ENCODE measurements at places on chromosomes 7 and 10.
A peak's percentile ranks its signal among the peaks of the same experiment; 100 is the strongest.

GRCh38 chr7:4631380-4632179 lies 50.5 kb upstream of the FOXK1 start:
- DNase-seq = peak; percentile 70

DNA sequence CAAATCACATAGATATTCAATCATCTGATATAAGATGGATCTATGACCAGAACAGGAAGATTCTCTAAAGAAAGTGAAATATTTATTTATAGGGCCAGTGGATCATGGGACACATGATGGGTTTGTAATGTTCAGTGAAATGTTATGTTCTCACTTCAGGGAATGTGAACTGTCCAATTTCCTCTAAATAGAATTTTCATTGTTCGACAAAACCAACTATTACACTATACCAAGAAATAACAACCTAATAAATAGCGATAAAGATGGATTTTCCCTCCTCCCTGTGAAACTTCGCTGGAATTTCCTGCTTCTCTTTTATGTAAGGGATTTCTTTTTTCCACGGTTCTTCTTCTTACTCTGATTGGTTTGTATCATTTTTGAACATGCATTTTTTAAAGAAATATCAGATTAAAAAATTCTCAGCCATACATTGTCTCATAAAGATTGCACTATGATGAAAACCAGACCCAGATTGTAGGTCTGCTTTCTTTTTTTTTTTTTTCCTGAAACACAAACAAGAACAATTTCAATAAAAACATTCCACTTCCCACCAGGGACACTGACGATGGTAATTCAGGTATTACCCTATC lies 139.8 kb upstream of the ZEB1 start:
- no peak for DNase-seq

DNA sequence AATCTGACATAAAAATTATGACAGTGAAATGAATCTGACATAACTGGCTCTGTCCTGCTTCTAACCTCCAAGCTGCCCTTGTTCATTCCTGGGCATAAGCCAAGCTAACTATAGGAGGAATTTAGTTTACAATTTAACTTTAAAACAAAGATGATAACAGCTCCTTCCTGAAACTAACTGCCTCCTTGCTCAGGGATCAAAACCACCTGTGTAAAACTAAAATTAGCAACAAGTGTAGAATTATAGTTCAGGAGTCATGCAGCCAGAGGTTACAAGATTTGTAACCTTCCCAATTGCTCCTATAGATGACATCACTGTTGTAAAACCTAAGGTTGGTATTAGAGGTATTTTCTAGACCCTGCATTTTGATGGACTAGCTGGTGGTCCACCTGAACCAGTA lies 256.4 kb upstream of the POM121L12 start:
- no peak for DNase-seq

DNA sequence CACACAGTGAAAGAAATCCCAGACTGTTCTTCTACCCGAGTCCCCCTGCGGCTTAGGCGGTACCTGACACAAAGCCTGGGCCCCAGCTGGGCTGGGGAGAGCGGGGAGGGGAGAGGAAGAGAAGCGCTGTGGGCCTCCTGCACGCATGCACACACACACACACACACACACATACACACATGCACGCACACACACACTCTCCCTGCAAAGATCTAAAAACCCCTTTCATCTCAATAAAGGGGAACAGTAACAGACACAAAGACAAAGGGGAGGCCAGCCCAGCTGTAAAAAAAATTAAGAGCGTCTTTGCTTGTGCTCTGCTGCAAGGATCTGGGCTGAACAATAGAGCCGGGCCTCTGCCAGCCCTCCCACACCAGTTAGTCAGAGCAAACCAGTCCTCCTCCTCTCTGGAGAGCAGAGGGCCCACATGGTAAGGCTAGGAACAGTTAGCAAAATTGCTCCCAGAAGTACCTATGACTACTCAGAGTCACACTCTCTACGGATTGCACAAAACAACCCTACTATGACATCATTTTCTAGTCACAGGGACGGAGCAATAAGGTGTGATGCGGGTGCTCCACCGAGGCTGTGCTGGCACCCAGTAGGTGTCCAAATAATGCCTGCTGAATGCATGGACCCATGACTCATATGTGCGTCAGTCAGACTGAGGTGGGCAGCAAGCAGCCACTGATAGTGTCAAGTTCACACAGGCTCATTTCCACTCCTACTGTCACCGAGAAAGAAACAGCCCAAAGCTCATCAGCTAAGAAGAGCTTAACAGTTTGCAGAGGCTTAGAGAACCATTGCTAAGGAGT lies 9.2 kb downstream of the ITPRIP start:
- DNase-seq = peak; percentile 69

DNA sequence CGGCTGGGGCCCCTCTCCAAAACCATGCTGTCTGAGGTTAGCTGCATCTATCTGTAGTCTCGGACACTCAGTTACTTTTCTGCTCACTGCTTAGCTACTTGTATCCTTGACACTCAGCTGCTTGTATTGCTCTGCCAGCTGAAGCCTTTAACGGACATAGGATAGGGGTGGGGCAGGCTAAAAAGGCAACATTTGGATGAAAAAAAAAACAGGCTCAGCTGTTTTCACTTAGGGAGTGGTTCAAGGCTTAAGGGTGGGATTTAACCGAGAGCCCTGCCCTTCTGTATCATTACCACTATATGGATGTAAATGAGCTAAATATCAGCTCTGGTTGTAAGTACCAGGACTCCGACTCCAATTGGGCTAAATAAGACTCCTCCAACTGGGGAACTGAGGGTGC lies 28.6 kb downstream of the LSMEM1 start:
- no peak for DNase-seq

- no peak for DNase-seq
Observed at GRCh38 chr7:10688544-10688943, 285.1 kb upstream of the PHF14 start.

DNA sequence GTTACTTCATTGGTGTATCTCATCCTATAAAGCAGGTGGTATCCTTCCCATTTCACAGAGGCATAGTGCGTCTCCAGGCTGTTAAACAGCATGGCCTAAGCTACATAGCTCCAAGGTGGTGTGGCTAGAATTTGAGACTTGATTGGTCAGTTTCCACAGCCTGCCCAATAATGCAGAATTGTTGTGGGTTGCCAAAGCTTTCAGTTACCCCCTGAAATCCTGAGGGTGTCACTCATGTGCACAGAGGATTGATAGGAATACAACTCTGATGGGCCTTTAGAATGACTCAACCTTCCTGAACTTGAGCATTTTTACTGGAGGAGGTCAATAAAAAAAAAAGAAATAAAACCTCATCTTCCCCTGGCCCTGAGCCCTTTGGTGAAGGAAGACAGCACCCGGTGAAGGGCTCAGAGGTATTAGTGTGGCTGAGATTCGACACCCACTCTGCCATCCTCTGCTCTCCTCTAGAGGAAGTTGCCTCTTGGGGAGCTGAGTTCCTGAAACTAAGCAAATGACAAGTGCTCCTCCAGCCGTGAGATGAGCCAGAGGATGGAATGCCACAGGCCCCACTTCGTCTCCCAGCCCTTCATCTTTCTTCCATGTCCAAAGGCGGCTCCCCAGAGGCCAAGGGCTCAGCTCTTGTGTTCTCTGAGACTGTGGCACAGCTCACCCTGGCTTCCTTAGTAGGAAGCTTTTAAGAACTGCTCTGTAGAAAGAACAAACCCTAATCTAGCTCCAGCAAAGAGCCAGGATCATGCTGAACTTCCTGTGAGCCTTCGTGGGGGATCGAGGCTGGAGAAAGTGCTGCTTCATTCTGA lies 1.0 kb downstream of the ACSL5 start:
- DNase-seq = no peak

GRCh38 chr7:70719125-70719524 lies 412.8 kb upstream of the GALNT17 start:
- no peak for DNase-seq

DNA sequence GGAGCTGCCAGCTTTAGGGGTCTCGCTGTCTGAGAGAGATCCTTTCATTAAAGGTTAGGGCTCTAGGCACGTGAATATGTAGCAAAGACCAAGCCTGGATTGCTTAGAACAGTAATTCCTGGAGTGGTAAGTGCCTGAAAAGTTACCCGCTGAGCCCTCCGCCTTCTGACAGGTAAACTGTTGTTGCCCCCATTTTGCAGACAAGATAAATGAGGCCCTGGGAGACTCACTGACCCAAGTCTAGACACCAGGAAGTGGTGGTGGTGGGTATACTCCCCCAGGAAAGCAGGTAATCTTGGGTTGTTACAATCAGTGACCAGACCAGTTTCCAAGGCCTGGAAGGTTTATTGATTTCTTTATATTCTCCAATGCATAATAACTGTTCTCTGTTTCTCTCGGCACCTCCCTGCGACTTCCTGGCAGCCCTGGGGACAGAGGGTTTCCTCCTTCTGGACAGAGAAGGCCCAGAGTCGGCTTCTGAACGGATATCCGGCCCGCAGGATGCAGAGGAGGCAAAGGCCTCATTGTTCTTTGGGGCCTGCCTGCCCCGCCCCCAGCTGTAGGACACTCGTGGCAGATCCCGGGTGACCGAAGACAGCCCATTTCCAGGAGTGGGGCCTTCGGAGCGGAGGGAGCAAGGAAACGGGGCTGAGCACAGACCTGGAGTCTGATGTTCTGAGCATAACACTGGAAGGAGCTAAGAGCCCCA lies 1.3 kb upstream of the GRK5 start:
- DNase-seq = peak; percentile 31

DNA sequence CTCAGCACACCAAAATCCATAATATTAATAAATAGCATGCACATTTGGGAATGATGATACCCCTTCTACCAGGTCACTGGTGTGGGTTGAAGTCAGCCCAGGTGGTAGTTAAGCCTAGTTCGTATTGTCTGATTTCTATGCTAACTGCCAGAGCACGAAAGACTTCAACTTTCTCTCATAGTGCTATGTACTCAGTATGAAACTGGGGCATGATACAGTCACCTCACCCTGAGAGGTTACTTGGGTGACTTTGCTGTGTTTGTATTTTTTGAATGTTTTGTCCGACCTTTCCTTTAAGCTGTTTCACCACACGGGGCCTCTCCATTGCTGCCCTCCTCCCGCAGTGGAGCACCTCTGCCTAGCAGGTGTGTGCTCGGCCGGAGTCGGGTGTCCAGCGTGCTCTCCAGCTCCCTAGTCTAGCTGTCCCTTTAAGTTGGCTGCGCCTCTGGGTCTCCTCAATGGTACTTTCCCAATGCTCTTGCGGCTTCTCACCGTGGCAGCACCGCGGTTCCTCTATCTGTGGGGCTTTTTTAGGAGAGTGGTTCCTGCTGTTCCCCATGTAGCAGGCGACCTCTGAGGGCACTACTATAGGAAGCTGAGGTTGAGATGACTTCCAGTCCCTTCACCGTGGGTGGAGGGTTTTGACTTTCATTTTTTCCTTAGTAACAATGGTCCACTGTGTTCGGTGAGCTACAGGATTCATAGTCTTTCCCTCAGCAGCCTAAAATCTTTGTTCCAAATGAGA lies 524.0 kb upstream of the PFKP start:
- no peak for DNase-seq

DNA sequence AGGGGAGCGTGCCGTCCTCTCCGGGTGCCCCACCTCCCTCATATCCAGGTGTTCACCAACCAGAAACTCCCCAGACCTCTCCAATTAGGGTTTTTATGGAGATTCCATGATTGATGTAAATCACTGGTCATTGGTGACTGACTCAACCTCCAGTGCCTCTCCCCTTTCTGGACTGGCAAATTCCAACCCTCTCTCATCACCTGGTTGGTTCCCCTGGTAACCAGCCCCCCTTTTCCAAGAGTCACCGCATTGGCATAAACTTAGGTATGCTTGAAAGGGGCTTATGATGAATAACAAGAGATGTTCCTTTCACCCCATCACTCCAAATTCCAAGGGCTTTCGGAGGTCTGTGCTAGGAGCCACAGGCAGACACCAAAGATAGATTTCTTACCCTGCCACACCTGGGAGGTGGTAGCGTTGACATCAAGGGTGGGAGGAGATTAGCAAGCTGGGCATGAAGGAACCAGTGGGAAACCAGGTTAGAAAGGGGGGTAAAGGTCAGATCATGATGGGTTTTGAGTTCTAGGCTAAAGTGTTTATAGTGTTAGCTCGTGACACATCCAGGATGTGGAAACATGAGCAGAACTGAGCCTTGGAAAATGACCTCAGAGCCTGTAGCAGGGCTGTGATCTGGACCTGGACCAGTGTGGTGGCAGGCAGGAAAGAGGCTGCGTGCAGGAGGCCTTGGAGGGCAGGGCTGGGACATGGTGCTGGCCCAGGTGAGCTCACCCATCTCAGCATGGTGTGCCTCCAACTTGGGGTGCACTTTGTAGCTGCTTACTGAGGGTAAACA lies 45.1 kb downstream of the CAMK1D start:
- no peak for DNase-seq

DNA sequence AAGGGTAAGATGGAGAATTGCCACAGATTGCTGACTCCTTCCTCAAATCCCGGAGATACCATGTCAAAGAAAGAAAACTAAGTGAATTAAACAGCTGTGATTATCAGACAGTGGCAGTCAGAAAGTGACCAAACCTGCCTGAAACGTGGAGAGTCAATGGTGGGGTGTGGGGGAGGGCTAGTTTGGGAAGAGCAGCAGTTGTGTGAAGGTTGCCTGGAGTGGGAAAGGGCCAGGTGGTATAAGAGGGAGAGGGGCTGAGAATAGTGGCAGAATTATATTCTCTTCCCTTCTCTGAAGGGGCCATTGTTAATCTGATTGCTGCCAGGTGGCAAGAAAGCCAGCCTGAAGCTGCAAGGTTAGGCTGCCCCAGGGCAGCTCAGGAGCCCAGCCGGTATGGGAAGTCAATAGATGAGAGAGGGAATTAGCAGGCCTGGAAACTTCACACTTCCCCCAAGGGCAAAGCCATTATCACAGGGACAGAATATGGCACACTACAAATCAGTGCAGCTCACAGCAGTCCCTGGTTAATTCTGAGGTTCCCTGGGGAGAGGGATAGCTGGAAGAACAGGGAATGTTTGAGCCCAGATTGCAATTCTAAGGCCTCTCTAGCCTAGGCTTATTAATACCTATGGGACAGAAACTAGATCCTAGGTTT lies 83.9 kb upstream of the ITGB1 start:
- no peak for DNase-seq

GRCh38 chr10:672992-673391 lies 16.5 kb downstream of the DIP2C start:
- DNase-seq = no peak

DNA sequence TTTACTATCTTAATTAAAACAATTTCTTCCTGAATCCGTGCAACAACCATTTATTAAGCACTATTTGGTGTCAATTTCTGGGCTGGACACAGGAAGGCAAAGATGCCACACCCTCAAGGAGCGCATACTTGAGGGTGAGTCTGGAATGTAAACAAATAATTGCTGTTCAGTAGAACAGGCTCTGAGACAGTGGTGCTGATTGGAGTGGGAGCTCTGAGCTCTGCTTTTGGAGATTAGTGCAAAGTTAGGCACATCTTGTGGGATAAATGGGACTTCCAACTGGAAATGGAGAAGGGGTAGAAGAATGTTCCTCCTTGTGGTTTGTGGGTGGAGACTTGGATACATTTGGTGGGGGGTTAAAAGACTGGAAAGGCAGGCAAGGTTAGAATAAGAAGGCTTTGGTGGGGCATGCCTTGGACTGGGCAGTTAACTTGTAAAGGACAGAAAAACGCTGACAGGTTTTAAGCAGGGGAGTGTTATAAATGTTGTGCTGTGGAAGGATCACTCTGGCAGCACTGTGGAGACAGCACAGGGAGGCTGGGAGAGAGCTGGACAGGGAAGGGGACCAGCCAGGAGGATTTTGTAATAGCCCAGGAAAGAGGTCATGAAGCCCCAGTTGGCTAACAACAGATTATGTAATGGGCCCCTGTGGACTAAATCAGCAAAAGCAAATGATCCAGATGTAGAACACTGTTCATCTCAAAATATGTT lies 80.7 kb downstream of the ZNF365 start:
- no peak for DNase-seq
